Fibroblast of villous mesenchyme (primary cell): ENCODE measurements at places on chromosomes 5 and 9. TPM values are rescaled to one million over a fixed set of nuclear protein-coding genes. Genes with fewer than 3 reads are reported as not detected.

Gene RLN2
- total RNA-seq = 0.43 TPM in 1 of 2 replicates, not detected in the other

Gene SPINK13
- not detected in 2 replicates for total RNA-seq

Gene ADAMTS16
- total RNA-seq = under 0.01 and 2.6 TPM in 2 replicates

Gene ZNF454
- total RNA-seq = under 0.01 and 0.43 TPM in 2 replicates

Gene SLC27A4
- 21.3 and 22.9 TPM in 2 replicates for total RNA-seq

Gene RNF183
- not detected in 2 replicates for total RNA-seq

Gene HACD4
- total RNA-seq = 10.0 and 22.0 TPM in 2 replicates

Gene WNT8A
- total RNA-seq = not detected in 2 replicates

Gene ASTN2
- total RNA-seq = 3.9 and 5.6 TPM in 2 replicates

Gene CD74
- 0.32 and 3.0 TPM in 2 replicates for total RNA-seq

Gene FOXD4L5
- total RNA-seq = under 0.01 TPM in 1 of 2 replicates, not detected in the other

DNA sequence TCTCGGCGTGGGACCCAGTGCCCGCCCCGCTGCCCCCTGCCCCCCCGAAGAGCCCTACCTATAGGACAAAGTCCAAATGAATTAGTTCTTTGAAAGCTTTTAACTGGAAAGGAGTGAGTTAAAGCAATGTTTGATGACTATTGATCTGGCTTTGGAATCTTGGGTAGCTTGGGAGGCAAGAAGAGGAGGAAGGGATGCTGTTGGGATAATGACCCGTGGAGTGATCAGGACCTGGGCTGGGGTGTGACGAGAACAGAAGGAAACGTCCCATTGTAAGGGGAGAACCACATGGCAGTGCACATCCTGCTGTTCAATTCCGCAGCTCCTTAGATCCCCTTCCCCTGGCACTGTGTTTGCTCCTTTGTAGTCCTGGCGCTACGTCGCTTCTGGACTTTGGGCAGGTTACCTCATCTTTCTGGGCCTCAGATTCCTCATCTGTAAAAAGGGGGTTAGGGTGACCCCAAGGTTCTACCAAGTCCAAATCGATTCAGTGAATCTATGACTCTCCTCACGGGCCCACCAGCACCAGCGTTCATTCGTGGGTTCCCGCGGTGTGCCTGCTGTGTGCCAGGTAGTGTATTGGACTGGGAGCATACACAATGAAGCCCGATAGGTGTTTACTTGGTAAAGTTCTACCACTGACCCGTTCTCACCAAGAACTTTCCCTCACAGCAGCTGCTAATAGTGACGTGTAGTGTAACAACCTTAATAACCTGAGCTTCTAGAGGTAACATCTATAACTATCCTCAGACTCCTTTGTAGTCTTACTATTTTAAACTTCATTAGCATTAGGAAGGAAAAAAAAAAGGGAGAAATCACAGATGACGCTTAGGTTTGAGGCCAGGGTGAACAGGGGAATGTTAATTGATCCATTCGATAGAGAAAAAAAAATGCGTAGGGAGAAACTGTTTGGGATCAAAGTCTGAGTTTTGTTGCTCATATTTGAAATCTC is 1.1 kb upstream of the NADK2 start:
- no peak for DNase-seq

DNA sequence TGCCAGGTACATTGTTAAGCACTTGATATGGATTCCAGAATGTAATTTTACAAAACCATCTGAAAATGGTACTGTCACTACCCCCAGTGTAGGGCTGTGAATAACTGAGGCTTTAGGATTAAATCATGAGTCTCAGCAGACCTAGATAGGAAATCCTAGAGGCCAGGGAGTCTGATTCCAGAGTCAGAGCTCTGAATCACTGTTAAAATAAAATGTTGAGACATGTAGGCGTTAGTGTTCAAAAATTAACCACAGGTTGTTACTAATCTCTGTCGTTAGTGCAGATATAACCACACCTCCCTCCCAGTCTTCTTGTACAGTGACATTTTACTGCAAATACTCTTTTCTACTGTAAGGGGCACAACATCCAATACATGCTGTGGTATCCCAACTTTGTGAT is 1828.8 kb downstream of the MAT2B start:
- DNase-seq = no peak

GRCh38 chr5:159511570-159511969 is 181.3 kb upstream of the IL12B start:
- no peak for DNase-seq

GRCh38 chr5:144092508-144092907 is 78.0 kb downstream of the YIPF5 start:
- no peak for DNase-seq

- DNase-seq = peak; percentile 36
Observed at GRCh38 chr9:131727184-131727759, 12.6 kb downstream of the RAPGEF1 start.

- DNase-seq = no peak
Observed at GRCh38 chr5:172091956-172092732, 85.7 kb upstream of the FBXW11 start.

- DNase-seq = peak; percentile 39
Observed at GRCh38 chr5:143985832-143986515, 174.0 kb downstream of the HMHB1 start.

DNA sequence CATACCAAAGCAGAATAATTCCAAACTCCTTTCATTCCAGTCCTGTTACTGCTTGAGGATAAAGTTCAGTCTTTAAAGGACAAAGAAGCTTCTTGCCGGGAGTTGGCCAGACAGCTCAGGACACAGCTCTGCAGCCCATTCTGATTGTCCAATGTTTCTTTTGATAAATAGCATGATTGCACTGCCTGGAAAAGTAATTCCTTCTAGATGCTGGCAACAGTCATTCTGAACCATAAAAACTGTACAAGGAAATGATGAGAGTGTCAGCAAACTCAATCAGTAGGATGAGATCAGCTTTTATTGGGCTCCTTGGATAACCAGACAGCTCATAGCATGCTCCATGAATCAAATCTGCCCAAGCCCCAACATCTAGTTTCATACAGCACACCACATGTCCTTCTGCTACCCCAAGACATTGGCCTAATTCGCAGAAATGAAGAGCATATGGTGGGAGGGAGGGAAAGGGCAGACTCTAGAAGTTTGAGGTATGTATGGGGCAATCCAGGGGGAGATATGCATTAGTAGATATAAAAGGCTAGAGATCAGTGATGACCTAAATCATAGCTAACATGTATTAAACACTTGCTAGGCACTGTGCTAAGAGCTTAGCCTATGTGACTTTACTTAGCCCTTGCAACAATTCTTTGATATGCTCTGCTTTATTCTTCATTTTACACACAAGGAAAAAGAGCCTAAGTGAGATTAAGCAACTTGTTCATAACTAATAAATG is 219.9 kb upstream of the NREP start:
- DNase-seq = no peak

GRCh38 chr5:25095261-25095660 is 450.5 kb upstream of the CDH10 start:
- no peak for DNase-seq

DNA sequence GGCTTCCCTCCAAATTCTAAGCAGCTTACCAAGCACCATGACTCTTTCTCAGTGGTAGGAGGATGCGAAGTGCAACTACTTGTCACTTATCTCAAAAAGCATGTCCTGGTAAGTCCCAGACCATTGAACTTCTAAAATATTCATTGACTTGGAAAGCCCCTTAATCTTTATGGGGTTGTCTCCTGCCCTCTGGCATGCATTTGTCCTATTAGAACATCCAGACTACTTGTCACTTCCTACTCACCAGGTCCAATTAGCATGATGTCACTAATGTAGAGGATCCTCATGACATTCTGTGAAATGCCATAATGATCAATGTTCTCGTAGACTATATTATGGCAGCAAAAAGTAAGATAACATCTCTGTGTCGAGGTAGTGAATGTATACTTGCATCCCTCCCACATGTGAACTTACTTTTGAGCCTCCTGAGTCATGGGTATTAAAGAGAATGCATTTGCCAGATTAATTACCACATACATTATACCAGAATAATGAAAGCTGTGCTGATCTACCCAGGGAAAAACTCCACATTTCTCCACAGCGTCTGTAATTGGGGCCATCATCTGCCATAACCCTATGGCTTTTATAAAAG is 63.5 kb upstream of the RAD23B start:
- no peak for DNase-seq

GRCh38 chr5:83636156-83636555 is 84.5 kb downstream of the HAPLN1 start:
- no peak for DNase-seq

DNA sequence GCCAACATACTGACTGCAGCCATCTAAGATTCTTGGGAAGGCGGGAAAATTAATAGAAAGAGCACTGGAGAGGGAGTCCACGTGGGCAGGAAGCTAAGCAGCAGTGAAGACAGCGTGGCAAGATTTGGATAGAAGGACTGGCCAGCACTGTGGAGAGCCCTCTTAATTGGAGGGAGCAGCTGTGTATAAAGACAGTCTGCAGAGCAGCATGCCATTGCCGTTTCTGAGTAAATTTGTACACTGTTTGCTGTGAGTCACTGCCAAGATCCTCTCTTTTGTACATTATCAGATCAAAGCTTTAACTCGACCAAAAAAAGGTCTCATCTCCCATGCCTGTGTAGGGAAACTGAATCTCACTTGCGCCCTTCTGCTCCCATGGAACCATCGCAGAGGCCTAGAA is 45.3 kb downstream of the INSYN2B start:
- peak; percentile 37 for DNase-seq

- DNase-seq = no peak
Observed at GRCh38 chr5:122680623-122681350, 94.1 kb upstream of the SNX2 start.

DNA sequence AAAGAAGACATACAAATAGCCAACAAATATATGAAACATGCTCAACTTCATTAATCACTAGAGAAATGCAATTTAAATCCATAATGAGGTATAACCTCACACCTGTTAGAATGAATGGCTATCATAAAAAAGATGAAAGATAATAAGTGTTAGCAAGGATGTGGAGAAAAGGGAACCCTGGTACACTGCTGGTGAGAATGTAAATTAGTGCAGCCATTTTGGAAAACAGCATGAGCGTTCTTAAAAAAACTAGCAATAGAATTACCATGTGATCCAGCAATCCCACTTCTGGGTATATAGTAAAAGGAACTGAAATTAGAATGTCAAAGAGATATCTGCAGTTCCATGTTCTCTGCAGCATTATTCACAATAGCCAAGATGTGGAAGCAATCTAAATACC is 64.2 kb upstream of the CEP78 start:
- DNase-seq = no peak

- DNase-seq = no peak
Observed at GRCh38 chr5:138596105-138596881, 21.1 kb upstream of the HSPA9 start.

GRCh38 chr9:95096807-95097206 is 220.7 kb downstream of the FANCC start:
- DNase-seq = peak; percentile 48

DNA sequence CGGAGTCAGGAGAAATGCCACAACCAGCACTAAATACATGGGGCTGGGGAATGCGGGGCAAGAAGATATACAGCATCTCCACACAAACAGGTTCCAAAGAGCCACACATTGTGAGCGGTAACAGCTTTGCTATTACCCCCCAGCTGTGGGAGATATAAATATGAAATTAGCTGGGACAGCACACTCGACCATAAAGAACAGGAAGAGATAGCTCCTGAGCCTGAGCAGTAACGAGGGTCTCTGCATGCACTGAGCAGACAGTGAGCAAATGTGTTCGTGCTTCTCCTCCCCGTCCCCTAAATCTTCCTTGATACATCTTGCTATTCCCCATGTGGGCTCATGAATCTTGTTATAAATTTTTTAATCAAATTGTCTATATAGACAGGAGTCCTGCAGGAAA is 53.1 kb downstream of the ADAMTS2 start:
- DNase-seq = no peak

DNA sequence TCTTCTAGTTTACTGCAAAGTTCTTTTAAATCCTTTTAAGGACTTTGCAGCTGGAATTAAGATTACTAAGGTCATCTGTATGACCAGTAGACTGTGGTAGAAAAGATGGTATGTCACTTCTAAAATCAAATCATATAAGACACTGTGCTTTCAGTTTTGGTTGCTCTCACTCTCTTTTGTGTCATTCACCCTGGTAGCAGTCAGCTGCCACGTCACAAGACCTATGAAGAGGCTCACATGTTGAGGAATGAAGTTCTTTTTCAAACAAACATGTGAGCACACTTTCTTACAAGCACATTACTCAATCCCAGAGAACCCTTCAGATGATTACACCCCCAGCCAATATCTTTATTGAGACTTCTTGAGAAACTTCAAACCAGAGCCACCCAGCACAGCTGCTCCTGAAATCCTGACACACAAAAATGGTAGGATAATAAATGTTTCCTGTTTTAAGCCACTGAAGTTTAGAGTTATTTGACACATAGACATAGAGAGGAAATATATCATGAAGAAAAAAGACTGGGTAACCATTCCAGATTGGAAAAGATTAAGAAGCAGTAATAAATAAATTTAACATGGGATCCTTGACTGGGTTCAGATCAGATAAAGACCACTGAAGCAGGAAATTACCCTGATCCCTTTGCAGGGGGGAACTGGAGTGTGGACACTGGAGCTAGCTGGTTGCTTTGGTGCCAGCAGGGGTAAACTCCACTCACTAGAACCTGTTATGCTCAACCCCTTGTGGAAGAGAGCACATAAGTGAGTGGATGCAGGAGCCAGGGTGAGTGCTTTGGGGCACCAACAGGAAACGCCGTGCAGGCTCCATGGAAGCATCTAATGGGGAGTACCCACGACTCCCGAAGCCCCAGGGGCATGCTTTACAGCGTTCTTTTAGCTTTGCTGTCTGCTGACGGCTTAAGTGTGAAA is 64.1 kb downstream of the SLCO4C1 start:
- no peak for DNase-seq

DNA sequence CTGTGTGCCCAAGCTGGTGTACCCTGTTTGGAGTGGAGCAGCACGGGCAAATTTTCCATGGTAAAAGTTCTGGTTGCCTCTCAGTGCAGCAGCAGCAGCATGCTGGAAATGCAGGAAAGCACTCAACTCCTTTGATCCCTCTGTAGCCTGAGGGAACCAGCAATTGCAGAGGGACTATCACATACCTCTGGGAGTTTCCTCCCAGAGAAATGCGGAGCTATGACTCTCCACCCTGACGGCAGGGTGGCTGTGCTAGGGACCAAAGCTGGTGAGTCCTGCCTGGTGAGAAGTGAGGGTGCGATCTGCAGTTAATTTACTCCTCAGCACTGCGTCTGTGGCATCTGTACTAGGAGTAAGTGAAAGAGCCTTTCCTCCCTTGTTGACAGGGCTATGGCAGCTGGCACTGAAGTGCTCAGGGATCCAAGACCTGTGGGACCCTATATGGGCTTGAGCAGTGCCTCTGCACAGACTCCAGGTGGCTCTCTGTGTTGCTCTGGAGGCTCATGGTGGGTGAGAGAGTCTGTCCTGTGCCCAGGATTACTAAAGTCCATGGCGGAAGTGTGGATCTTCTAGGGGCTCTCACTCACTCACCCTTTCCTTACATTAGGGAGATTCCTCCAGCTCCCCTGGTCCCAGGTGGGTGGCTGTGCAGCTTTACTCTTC is 601.2 kb upstream of the TYRP1 start:
- no peak for DNase-seq

- no peak for DNase-seq
Observed at GRCh38 chr5:61381968-61382367, 49.9 kb downstream of the ZSWIM6 start.

DNA sequence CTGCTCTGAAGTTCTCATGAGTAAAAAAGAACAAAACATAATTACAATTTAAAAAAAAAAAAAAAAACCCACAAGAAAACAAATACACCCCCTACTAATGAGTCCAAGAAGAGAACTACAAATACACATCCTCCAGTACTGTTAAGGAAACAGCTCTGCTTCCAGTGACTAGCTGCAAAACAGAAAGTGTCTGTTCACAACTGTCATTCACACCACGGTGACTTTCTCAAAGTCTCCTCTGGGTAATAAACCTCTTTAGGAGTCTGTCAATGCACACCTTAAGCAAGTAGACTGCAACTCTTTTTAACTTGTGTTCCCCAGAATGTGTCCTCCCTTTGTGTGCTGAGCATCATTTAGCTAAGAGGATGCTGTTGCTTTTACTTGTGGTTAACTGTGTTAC is 6.2 kb downstream of the REEP5 start:
- no peak for DNase-seq
